ENCODE measurements at places on chromosomes 2 and 18.

- no peak for DNase-seq
These were observed 98.2 kb upstream of the CYP1B1 start for GRCh38 chr2:38174131-38174530.

DNA sequence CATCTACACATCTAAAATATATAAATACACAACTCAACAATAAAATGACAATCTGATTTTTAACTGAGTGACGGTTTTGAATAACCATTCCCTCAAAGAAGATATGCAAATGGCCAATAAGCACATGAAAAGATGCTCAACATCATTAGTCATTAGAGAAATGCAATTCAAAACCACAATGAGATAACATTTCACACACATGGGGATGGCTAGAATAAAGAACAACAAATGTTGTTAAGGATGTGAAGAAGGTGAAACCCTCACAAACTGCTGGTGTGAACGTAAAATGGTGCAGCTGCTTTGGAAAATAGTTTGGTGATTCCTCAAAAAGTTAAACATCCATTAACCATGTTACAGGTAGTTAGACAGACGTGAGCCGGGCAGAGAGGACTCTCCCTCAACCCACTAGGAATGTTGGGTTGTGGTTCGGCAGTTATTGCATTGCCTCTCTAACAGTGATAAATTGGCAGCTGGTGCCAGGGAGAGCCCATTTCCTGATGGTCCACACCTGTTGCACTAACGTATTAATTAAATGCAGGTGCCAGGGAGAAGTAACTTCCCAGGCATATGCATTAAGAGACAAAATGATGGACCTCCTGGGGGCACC, 22.3 kb upstream of the DUSP2 start:
- DNase-seq = no peak

DNA sequence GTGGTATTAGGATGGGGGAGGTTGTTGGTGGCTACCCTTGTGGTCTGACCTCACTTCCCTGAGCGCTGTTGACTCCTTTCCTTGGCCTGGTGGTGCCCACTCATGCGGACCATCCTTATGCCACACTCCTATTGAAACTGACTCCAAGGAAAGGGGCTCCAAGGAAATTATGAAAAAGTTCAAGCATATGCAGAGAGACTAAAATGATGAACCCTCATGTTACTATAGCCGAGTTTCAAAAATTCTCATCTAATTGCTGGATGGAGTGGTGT, 96.2 kb upstream of the STPG4 start:
- no peak for DNase-seq

DNA sequence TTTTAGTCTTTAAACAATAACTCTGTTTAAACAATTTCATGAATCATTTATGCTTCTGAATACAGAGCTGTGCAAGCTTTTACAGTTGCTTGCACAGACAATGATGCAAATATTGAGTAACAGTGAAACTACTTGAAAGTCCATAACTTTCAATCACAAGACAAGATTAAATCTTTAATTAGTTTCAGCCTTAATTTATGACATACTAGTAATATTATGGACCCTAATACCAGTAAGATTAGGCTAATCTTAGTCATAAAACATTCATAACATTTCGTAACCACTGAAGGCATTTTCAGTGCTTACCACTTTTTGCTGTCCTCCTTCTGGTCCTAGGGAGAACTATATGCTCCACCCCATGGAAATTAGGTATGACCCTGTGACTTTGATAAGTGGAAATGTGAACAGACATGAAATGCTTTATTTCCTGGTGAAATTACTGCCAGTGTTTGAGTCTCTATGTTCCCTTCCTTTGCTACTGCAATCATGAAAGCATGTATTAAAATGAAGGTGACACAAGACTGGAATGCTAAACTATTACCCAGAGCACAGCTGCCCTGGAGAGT, 1.8 kb upstream of the COBLL1 start:
- DNase-seq = no peak

Data from activated T-cell treated with anti-CD3 and anti-CD28 coated beads for 48 hours (primary cell).